ENCODE measurements at places on chromosomes 2 and 18. TPM values are rescaled to one million over a fixed set of nuclear protein-coding genes. Genes with fewer than 3 reads are reported as not detected.

The FER1L5 gene
- 1.1 TPM for total RNA-seq

The TTN gene
- under 0.01 TPM for total RNA-seq

The ZNF512 gene
- total RNA-seq = 21.4 TPM

The SMAD7 gene
- 76.0 TPM for total RNA-seq

The TSPYL6 gene
- total RNA-seq = not detected

Measured in osteoblast (primary cell).